ENCODE measurements at places on chromosomes 11 and 22.
A peak's percentile ranks its signal among the peaks of the same experiment; 100 is the strongest.

DNA sequence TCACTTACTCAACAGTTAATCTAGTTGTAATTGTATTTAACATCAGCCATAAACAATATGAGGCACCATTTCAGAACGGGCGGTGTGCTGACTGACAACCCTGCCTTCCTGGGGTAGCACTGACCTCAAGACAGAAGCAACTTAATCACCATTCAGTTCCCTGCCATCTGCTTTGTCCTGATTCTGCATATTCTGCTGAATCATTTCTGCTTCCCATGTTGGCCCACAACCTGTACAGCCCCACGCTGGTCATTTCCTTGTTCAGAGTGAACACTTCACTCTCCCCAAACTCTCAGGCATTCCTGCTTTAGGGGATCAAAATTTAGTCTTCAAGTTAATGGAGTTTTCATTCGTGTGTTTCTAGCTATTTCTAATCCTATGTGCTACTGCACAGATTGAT is 132.3 kb upstream of the ZBED5 start:
- DNase-seq: peak; percentile 16

GRCh38 chr11:79488286-79488685 is 47.5 kb upstream of the TENM4 start:
- peak; percentile 60 for DNase-seq

DNA sequence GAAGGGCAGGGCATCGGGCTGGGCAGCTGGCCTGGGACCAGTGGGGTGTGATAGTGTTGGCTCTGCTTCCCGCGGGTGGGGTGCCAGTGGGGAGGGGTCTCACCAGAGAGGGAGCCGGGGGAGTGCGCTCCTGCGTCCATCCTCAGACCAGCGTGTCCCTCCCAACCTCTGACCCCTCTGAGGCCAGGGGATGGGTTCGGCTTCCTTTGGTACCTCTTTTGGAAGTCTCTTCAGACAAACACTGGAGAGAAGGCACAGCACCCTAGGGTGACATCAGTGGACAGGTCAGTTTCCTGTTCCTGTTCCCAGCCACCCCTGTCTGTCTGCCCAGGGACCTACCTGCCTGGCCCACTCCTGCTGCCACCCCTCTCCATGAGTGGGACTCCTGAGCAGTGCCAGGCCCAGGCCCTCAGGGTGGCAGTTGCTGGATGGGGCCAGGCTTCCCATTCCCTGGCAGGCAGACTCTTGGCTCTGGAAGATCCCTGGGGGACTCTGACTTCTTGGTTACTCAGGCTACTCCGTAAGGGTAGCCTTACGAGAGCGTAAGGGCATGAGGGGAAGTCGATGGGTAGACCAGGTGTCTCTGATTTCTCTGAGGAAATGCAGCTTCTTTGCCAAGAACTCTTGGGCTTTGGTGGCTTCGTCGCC is 2.6 kb downstream of the TAGLN start:
- DNase-seq: peak; percentile 43

DNA sequence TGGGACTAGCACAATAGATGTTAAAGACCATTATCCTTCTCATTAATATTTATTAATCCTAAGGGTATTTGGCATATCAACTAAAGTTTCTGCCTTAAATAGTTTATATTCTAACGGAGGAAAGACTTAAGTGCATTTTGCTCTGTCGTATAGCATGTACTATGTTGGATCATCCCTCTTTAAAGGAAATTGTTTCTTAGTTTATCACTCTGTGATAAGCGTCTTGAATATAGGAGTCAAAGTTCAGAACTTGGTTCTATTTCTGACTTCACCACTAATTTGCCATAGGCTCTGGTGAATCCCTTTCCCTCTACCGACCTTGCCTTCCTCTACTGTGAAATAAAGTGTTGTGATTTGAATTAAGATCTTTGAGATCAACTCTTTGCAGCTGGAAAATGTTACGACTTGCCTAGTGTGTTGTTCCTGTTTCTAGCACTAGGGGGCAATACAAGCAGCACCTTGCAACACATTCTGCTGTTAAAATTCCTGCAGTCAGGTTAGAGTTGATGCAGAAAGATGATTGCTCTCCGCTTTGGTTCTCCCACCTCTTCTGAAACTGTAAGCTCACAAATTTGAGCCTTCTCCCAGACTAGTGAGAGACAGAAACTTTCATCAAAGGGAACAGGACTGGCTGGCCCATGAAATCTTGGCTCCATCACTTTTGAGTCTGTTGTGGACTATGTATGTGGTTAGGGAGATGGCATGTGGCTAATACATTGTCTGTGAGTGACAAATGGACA is 27.8 kb upstream of the ZNRF3 start:
- DNase-seq: peak; percentile 75

DNA sequence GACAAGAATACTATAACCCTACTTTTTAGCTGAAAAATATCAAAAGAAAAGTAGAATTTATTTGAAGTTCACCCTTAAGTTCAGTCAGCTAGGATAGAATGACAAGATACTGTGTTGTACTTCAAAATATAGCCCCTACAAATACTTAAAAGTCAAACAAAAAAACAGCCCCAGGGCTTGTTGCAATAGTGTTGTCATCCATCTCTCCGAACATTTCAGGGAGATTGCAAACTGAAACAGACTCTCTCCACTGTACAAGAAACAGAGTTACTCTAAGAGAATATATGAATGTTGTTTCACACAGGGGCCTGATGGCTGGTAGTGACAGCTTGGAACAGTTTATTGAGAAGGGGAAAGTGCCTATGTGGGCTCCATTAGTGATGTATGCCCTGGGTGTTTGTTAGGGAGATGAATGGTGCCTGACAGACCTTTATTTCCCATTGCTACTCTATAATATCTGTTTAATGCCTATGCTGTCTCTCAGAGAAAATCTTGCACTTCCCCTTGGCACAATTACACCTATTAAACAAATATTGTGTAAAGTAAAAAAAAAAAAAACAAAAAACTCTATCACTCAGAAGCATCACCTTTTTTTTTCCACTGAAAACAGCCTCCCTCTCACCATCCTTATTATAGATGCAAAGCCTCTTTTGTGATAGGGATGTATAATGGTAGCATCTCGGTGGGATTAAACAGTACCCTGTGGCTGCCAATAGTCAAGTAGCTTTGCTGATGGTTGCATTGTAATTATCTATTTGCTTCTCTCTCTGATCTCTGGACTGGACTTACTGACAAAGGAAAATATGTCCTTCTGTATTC is 506.3 kb upstream of the LUZP2 start:
- DNase-seq: no peak

DNA sequence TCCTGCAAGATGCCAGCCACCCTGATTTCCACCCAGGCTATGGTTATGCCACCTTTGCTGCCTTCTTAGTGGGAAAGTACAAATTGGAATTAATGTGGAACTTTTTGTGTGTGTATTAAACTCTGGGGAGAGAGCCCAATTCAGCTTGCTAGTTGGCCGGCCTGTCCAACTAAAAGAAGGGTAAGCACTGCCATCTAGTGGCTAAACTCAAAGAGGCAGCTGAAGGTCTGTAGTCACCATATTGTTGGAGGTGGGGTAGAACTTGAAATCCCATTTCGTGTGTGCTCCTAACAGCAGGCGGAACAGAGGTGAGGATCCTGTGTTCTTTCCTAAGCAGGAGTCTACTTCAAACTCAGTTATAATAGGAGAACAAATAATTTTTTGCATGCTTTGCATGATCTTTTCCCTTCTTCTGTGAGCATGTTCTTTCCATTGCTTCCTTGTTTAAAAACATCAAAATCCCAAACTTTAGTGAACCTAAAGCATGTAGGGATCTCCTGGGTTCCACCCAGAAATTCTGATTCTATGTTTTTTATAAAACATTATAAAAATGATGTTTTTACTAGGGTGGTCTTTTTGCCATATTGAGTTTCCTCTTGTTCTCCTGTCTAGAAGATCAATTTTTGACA is 138.8 kb upstream of the SORL1-AS1 start:
- DNase-seq: peak; percentile 77

DNA sequence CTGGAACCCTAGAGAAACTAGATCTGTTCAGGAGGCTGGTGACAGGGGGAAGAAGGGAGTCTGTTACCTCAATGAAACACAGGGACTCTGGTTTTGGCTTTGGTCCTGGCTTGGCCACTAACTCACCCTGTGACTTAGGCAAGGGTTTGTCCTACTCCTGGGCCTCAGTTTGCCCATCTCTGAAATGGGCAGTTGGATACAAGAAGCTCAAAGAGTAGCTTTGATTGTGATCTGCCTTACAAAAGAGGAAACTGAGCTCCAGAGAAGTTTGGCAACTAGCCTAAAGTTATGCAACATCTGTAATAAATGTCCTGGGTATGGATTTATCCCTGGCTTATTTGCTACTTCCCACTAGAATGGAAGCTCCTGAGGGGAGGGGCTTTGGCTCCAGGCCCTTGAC is 24.0 kb upstream of the LMO1 start:
- no peak for DNase-seq

DNA sequence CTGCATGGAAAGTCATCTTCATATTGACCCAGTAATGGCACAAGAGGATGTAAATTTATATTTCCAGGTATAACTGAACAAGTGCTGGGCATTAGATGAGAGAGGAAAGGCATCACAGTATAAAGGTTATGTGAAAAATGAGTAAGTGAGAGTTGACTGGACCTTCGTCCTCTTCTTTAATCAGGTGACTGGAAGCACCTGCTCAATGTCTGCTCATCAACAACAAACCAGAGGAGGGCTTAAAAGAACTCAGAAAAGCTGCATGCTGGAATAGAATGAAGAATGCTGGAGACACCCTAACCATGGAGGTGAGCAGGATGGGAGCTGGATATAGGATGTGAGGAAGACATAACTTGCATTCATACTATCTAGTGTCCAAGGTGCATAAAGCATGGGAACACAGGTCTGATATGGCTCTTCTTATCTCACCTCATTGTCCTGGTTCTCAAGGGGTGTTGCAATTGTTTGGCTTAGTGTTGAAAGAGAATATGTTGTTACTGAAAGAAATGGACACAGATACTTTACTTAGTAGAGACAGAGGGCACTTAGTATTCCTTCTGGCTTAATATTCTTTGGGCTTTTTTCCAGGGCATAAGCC is 7.3 kb upstream of the SLC22A9 start:
- DNase-seq: no peak

GRCh38 chr11:17972987-17973386 is 39.9 kb downstream of the SERGEF start:
- peak; percentile 95 for DNase-seq

DNA sequence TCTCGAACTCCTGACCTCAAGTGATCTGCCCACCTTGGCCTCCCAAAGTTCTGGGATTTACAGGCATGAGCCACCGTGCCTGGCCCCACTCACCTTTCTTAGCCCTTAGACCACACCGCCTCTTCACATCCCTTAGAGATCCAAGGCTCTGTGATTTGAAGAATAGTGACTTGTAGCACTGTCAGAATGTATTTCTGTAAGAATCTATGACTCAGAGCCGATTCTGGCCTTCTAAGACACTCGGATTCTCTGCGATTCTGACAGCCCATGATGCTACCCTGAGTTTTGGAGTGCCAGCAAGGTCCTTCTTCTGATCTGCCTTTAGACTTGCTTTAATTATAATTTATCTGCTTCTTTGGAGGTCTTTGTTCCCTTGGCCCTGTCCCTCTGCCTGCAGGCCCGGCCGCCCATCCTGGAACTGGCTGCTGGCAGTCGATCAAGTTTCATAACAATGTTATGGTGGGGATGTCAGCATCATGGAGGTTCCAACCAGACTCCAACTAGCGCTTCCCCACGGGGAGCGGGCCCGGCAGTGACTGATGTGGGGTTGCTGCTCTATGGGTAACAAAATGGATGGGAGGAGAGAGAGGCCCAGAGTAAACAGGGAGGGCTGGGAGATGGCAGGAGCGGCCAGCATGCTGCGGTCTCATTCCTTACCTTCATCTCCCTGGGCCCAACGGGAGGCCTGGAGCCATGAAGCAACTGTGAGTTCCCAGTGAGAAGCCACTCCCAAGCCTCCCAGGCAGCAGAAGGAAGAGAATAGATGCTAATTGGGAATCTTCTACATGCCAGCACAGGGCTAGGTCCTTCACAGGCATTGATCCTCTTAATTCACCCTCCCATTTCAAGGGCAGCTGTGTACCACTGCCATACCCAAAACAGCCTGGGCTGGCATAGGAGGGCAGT is 55.7 kb upstream of the RASD2 start:
- peak; percentile 53 for DNase-seq

DNA sequence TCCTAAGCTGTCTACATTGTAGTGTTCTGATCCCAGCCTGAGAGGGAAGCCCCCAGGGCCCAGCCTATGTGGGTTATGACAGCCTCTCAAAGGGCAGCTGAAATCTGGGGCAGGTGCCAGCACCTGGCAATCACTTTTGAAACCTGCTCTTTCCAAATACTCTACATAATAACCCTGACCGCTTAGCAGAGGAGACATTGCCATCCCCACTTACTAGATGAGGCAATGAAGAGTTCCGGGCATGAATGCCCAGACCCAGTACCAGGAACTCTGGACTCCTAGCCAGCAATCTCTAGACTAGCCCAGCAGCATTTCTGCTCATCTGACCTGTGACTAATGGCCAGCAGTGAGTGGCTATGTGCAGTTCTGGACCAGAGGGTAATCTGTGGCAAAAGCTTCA is 412.4 kb upstream of the CADM1 start:
- DNase-seq: no peak

GRCh38 chr11:43278193-43278956 is 33.4 kb upstream of the API5 start:
- DNase-seq: peak; percentile 18

DNA sequence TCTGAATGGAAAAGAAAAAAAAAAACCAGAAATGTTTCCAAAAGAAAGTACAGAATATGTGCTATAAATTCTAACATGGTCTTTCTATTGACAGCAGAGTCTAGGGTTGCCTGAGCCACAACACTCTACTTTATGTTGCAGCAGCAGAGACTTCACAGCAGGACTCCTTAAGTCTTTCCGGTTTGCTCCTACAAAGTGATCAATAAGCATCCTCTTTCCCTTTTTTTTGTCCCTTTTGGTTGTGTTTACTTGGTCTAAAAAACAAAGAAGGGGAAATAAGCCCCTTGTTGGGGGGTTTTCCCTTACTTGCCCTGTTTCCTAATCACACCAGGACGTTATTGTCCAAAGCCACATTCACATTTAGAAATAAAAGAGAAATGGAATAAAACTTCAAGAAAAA is 163.1 kb upstream of the MPPED2 start:
- no peak for DNase-seq

GRCh38 chr11:112253605-112254242 is 6.9 kb downstream of the PLET1 start:
- DNase-seq: no peak

GRCh38 chr11:118530180-118530682 is 761 bp upstream of the TMEM25 start:
- peak; percentile 8 for DNase-seq

DNA sequence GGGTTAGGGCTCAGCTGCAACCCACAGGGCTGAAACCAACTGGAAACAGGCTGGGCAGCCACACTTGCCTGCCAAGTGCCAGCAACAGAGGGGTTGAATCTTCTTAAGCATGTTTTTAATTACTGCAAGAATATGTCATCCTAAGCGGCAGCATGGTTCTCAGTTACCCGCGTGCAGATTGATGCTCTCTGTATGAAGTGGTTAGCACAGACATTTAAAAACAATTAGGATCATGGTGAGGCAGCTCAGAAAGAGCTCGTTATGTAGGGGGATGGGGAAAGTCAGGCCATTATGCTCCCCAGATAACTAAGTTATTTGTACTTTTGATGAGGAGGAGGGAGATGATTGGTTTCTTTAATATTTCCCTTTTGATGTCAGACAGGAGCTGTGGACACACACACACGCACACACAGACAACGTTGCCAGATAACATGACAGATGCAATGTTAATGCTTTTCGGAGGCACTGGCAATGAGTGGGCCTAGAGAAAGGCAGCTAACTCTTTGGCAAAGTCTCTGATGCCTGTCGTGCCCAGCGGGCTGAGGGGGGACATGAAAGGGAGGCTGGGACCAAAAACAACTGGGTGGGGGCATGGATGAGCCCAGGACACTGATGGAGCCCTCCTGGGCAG is 389.7 kb downstream of the NXPE2 start:
- no peak for DNase-seq

Data from fibroblast of mammary gland (primary cell).